ENCODE measurements at places on chromosomes 4 and X.

- no peak for DNase-seq
Measured at GRCh38 chr4:23260511-23260910, 567.8 kb downstream of the GBA3 start.

GRCh38 chrX:125628435-125628834 is 308.8 kb downstream of the TEX13C start:
- DNase-seq = no peak

DNA sequence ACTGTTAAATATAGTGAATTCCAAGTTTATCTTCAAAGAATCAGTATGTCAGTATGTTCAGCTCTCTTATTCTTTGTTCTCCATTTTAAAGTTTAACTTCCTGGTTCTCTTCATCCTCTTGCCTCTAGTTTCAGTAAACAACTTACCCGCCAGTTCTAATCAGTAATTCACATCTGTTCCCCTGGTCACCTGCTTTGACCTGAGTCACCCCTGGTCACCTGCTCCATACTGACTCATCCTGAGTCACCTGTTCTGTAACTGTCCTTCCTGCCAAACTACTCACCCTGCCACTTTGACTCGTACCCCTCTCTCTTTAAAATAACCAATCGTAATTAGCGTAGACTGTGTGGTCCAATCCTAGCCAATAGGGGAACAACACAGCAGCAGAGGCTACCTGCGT is 992.7 kb upstream of the HS3ST1 start:
- DNase-seq = no peak

DNA sequence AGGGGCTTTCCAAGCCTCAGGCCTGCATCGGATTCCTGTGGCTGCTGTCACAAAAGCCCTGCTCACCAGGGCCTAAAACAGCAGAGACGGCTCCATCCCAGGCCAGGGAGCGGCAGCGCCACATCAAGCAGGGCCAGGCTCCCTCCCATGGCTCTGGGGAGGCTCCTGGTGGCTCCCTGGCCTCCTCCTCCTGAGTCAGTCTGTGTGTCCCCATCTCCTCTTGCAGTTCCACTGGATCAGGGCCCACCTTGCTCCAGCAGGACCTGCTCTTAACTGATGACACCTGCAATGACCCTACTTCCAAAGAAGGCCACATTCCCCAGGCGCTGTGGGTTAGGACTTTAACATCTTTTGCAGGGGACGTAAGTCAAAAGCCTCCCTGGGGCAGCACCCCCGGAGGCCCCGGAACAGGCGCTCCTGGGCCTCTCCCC is 51.9 kb downstream of the CPZ start:
- no peak for DNase-seq
